Colonic mucosa (tissue), 4 donors: ENCODE measurements at places on chromosomes 2 and 18. TPM values are rescaled to one million over a fixed set of nuclear protein-coding genes. Genes with fewer than 3 reads are reported as not detected.

The POTEC gene
- total RNA-seq = not detected

The MAB21L4 gene
- total RNA-seq = 22.2 TPM

The GALNT3 gene
- 86.2 TPM for total RNA-seq

The MOGAT1 gene
- not detected for total RNA-seq

The REG3A gene
- total RNA-seq = 0.79 TPM

The CREG2 gene
- total RNA-seq = not detected

The UGT1A10 gene
- total RNA-seq = 82.9 TPM

The DTNB gene
- total RNA-seq = 9.3 TPM

The BOK gene
- 14.1 TPM for total RNA-seq

DNA sequence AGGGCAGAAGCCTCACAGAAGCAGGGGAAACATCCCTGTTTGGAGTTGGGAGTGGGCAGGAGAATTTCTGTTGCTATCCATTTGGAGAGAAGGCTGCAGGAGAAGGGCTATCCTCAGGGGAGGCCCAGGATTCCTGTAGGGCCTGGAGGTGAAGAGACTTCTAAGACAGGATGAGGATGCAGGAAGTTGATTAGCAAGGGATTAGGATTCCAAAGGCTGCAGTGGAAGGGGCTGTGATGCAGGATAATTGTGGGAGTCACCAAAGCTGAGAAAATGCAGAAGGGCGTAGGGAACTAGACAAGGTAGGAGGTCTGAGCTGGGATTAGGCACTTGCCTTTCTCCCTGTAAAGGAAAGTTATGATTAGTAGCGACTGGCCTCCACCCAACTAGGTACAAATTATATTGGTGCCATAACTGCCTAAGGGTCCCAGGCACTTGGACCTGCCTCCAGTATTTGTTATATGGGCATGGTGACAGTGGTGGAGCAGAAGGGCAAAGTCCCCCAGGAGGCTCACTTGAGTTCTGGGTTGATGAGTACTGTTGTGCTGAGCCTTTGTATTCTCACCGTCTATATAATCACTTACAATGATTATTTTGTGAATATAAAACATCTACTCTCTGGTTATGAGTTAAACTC is 96.4 kb upstream of the MSTN start:
- H3K4me1 ChIP-seq = no peaks in the 10 kb centered on the region
- H3K27me3 ChIP-seq = no peaks in the 10 kb centered on the region
- no peaks in the 10 kb centered on the region for H3K36me3 ChIP-seq

- no peak for DNase-seq
- no peaks in the 10 kb centered on the region for H3K36me3 ChIP-seq
- no peak overlapping the region for H3K4me3 ChIP-seq
- H3K27me3 ChIP-seq = no peaks in the 10 kb centered on the region
Measured at GRCh38 chr18:36464126-36464651, 166.7 kb downstream of the FHOD3 start.

- H3K27ac ChIP-seq = no peak overlapping the region
- no peaks in the 10 kb centered on the region for H3K4me1 ChIP-seq
- no peak for DNase-seq
- no peaks in the 10 kb centered on the region for H3K36me3 ChIP-seq
- no peak overlapping the region for H3K4me3 ChIP-seq
Measured at GRCh38 chr2:99775585-99775984, 285.8 kb upstream of the REV1 start.

DNA sequence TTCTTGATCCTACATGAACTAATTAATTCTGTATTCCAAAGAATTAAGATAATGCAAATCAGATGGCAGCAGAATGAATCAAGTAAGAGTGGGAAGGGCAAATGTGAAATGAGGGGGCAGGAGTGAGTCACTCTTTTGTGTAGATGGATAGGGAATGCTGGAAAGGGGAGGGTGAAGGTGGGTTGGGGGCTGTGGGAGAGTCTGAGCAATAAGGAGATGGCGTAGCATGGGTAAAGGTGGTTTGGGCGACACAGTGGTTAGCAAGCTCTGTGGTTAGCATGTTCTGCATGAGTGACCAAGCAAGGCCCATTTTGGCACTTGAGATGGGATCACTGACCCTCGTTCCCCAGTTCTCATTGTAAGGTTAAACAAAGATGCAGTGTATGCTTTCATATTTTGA is 20.4 kb downstream of the GPD2 start:
- H3K4me1 ChIP-seq = no peaks in the 10 kb centered on the region
- no peak for DNase-seq
- H3K27ac ChIP-seq = no peak overlapping the region
- H3K4me3 ChIP-seq = no peak overlapping the region
- no peaks in the 10 kb centered on the region for H3K36me3 ChIP-seq

DNA sequence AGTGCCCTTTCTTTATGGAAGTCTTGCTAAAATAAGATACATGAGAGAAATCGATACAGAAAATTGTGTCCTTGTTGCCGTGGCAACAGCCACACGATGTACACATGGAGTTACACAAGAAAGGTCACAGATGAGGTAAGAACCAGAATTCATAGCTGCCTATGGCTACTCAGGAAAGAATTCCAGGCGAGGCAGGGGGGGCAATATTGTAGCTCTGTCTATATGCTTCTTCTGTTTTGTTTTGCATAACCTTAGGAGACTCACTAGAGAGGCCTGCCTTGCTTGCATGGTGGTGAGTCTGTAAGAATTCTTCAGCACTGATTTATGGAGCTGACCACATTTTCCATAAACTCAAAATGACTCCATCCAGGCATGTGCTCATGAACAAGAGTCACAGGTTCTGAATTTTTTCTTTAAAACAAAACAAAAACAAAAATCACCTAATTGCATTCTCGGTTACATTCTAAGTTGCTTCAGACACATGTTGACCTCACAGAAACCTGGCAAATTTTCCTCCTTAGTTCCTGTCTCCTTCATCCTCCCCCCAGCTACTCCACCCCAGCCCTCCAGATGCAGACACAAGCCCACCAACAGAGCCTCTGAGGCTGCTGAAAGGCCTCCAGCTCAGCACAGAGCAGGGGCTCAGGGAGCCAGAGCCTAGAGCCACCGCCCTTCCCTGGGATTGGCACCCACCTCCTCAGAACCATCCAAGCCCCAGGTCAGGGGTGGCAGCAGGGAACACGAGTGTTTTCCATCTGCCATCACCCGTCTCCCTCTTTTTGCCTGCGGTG is 183.5 kb downstream of the ANTXR1 start:
- no peaks in the 10 kb centered on the region for H3K36me3 ChIP-seq
- DNase-seq = no peak
- H3K27ac ChIP-seq = no peak overlapping the region
- no peaks in the 10 kb centered on the region for H3K4me1 ChIP-seq
- H3K27me3 ChIP-seq = no peaks in the 10 kb centered on the region

DNA sequence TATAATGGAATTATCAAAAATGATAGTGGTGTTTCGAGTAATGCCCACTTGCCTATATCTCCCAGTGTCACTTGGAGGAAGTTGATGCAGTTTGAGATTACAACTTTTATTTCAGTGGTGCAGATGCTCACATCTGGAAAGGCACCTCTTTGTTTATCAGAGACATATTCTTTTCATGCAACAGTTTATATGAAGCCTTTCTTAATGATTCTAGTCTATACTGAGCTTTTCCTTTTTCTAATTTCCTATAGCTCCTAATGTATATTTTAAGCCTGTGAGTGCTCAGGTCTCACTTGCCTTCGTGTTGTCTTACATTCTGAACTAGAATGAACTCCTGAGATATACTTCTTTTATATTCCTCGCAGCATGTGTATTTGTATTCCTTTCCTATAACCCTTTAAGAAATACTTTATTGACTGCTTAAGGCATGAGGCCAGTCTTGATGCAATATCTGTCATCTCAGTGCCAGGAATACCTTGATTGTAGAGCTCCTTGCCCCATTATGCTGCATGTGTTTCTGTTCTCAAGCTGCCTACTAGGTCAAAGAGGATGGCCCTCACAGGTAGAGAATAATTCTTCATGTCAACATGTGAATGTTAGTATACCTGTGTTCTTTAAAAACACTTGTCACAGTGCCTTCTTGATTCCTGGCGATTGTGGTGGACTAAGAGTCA is 52.6 kb downstream of the VRK2 start:
- H3K27me3 ChIP-seq = no peaks in the 10 kb centered on the region
- no peak overlapping the region for H3K27ac ChIP-seq
- DNase-seq = no peak
- H3K4me3 ChIP-seq = no peak overlapping the region
- no peaks in the 10 kb centered on the region for H3K4me1 ChIP-seq

- H3K4me1 ChIP-seq = no peaks in the 10 kb centered on the region
- H3K4me3 ChIP-seq = no peak overlapping the region
- H3K36me3 ChIP-seq = no peaks in the 10 kb centered on the region
- H3K27ac ChIP-seq = no peak overlapping the region
Measured at GRCh38 chr18:41128126-41128525, 826.9 kb upstream of the PIK3C3 start.

GRCh38 chr2:18623782-18624181 is 34.4 kb upstream of the NT5C1B start:
- DNase-seq = no peak
- H3K27ac ChIP-seq = no peak overlapping the region
- H3K36me3 ChIP-seq = no peaks in the 10 kb centered on the region
- no peak overlapping the region for H3K4me3 ChIP-seq
- no peaks in the 10 kb centered on the region for H3K4me1 ChIP-seq

- H3K27ac ChIP-seq = peak overlapping the region; percentile 80
- DNase-seq = no peak
- peaks cover 16% of the 10 kb centered on the region for H3K4me1 ChIP-seq
- peak overlapping the region; percentile 94 for H3K4me3 ChIP-seq
Measured at GRCh38 chr2:74391209-74391579, 11.1 kb upstream of the DCTN1 start.

- H3K4me1 ChIP-seq = no peaks in the 10 kb centered on the region
- H3K36me3 ChIP-seq = no peaks in the 10 kb centered on the region
- no peak overlapping the region for H3K27ac ChIP-seq
Measured at GRCh38 chr2:173298536-173299097, 56.1 kb upstream of the CDCA7 start.

- no peak overlapping the region for H3K27ac ChIP-seq
- H3K4me1 ChIP-seq = no peaks in the 10 kb centered on the region
- H3K27me3 ChIP-seq = no peaks in the 10 kb centered on the region
- H3K36me3 ChIP-seq = no peaks in the 10 kb centered on the region
Measured at GRCh38 chr18:68839701-68840100, 41.8 kb downstream of the CCDC102B start.

DNA sequence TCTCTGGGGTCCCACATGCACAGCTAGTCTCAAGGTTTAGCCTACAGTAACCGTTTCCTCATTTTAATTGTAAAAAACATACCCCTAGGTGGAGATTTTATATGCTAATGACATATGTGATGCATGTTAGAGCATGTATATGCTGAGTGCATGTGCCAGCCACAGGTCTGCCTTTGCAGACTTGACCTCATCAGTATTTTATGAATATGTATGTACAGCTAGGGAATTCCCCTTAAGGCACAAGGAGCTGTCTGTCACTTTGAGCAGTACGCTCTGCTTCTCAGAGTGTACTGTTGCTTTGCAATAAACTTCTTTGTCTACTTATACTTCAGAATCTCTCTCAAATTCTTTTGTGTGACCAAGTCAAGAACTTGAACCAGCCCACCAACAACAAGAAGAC is 131.2 kb upstream of the ERBB4 start:
- no peaks in the 10 kb centered on the region for H3K4me1 ChIP-seq
- DNase-seq = no peak

DNA sequence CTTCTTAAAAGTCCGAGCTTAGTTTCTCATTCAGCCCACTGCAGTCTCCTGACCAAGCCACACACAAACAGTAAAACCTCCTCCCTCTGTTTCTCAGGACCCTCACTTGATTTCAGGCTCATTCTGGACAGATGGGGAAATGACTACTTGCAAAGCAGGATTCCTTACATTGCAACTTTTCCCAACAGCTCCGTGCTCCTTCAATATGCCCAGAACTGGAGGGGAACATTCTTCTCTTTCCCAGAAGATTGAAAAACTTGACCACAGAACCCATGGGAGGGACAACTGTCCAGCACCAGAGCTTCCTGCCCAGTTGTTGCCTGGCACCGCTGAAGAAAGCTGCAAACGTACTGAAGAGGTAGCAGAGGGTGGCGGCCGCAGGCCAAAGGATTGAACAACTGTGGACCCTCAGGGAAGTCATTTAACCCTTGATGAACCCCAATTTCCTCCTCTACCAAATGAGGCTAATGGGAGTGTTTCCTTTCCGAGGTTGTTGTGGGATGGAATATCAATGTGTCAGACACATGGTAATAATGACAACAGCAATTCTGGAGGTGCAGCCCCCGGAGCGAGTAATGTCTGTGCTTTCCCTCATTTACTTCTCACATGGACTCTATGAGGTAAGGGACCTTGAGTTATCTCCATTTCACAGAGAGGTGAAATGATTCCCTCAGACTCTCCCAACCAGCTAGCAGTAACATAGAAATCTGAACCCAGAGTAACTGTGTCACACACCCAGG is 25.0 kb downstream of the BCL11A start:
- DNase-seq = no peak
- no peaks in the 10 kb centered on the region for H3K36me3 ChIP-seq
- H3K4me1 ChIP-seq = peaks cover 4% of the 10 kb centered on the region
- H3K27ac ChIP-seq = no peak overlapping the region
- no peaks in the 10 kb centered on the region for H3K27me3 ChIP-seq

GRCh38 chr2:33011941-33012340 is 65.2 kb downstream of the LTBP1 start:
- no peak overlapping the region for H3K4me3 ChIP-seq
- DNase-seq = no peak
- H3K36me3 ChIP-seq = no peaks in the 10 kb centered on the region

DNA sequence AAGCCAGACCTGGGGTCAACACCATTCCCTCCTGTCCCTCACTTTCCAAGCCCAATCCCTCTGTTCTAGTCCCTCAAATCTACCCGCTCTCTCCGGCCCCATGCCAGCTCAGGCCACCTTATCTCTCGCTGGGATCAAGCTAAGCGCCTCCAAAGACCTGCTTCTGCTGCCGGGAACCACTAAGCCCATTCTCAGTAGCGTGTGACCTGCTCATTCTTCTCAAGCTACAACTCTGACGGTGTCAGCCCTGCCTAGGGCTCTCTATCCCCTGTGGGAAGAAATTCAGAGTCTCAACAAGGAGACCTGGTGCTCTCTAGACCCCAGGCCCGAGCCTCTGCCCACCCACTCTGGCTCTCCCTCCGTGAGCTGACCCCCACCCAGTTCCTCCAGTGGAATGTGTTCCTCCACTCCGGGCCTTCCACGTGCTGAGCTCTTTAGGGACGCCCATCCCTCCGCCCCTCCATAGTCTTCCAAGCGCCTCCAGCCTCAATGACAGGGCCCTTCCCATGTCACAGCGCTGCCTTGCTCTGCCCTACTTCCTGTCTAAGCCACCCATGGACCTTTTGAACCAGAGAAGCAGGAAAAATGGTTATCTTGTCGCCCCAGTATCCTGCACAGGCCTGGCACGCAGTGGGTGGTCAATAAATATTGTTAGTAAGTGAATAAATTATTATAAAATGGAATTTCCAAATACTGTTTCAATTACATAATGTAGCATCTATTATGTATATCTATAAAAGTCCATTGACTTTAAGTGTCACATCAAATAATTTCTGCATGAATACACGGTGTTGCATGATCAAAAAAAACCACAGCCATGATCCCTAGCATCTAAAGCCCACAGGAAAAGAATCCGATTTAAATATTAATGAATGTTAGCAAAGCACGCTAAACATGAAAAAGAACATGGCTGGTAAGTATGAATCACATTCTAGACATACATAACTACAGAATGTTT is 127.6 kb downstream of the ZNF516 start:
- H3K4me3 ChIP-seq = no peak overlapping the region
- no peaks in the 10 kb centered on the region for H3K27me3 ChIP-seq
- H3K27ac ChIP-seq = no peak overlapping the region
- no peak for DNase-seq
- no peaks in the 10 kb centered on the region for H3K36me3 ChIP-seq
- H3K4me1 ChIP-seq = no peaks in the 10 kb centered on the region

- no peak overlapping the region for H3K4me3 ChIP-seq
- no peak for DNase-seq
- no peaks in the 10 kb centered on the region for H3K4me1 ChIP-seq
- H3K36me3 ChIP-seq = no peaks in the 10 kb centered on the region
Measured at GRCh38 chr2:78768016-78768415, 257.5 kb upstream of the REG3G start.
